ENCODE measurements at places on chromosomes 5 and 9.

GRCh38 chr9:27688954-27689353 is 115.7 kb upstream of the C9orf72 start:
- no peak for DNase-seq

GRCh38 chr5:138408023-138408422 is 30.8 kb upstream of the REEP2 start:
- DNase-seq: no peak

DNA sequence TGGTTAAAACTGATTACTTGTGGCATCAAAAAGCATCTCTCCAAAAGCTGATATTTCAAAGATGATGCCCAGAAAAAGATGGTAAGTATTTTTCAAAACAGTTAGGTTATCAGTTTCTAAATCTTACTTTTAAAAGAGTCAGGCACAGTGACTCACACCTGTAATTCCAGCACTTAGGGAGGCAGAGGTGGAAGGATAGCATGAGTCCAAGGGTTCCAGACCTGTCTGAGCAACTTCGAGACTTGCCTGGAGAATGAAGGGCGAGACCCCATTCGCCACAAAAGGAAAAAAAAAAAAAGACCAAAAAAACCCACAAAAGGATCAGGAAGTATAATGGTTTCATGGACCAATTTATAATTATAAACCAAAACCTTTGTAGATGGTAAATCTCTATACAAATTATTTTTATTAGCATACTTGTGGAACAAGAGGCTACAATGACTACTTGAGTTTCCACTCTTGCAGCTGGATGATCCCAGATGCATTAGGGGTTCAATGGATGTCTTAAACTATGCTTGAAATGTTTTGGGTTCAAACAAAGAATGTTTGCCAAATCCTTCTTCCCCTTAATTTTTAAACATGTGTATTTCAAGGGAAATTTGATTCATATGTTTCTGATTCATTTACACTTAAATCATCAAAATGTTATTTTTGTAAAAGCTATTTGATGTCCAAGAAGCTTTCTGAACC is 96.1 kb downstream of the ADAMTSL1 start:
- no peak for DNase-seq

DNA sequence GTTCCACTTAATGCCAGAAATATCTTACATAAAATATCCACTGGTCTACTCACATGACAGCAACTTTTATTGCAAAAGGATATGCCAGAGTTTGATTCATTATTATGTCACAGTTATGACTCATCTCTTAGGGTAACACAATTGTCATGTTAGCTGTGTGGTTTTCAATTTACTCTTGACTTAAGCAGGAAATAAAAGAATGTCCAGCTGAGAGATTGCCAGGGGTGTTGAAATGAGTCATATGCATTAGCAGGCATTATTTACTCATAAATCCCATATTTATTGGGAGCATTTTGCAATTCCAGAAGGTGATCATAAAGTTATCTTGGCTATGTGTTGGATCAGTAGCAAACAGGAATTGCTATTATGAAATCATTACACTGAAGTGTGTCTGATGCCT is 1164.6 kb upstream of the CDH18 start:
- DNase-seq: no peak

GRCh38 chr5:159339460-159339859 is 9.2 kb upstream of the IL12B start:
- no peak for DNase-seq

DNA sequence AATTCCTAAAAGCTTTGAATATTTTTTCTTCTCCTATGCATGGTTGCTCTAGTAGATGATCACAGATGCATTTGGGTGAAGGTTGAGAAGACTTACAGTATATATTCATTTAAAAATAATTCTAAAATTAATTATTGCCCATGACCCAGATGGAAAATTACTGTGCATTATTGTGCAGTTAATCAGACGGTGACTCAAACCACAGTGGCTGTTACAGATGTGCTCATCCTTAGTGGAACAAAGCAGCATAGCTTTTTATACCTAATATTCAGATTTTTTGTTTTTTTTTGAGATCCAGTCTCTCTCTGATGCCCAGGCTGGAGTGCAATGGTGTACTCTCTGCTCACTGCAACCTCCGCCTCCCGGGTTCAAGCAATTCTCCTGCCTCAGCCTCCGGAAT is 10.7 kb downstream of the OR2V1 start:
- no peak for DNase-seq

DNA sequence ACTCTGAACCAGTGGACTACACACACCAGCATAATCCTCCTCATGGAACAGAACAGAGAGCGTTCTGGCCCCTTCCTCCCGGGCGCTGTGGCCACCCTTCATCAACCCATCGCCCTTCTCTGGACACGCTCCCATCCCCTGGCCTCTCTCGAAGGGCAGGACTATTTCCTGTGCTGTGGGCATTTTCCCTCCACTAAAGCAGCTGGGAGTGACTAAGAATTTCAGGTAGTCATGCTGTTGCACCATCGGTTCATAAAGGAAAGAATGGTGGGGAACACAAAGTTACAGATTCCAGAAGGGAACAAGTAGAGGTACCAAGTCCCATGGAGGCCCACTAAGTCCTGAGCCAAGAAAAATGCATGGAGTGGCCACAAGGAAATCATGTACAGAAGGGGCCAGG is 68.6 kb downstream of the EPB41L4B start:
- no peak for DNase-seq

GRCh38 chr5:67648201-67648671 is 451.6 kb upstream of the CD180 start:
- DNase-seq: no peak

- no peak for DNase-seq
Observed at GRCh38 chr5:160950311-160950710, 98.3 kb upstream of the ATP10B start.

GRCh38 chr9:38431116-38431515 is 6.9 kb upstream of the IGFBPL1 start:
- DNase-seq: no peak

DNA sequence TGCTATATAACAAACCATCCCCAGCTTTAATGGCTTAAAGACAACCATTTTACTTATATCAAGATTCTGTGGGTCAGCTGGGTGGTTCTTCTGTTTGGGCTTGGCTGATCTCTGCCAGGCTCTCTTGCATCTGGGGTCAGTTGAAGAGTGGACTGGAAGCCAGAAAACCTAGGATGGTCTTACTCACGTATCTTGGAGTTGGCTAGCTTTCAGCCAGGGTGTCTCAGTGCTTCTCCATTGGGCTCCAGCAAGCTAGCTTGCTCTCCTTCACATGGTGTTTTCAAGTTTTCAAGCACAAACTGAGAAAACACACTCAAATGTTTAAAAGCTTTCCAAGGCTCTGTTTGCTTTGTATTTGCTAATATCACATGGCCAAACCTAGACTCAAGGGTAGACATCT is 146.8 kb downstream of the PIK3R1 start:
- no peak for DNase-seq

- no peak for DNase-seq
Observed at GRCh38 chr9:92680166-92681119, 10.5 kb upstream of the IPPK start.

DNA sequence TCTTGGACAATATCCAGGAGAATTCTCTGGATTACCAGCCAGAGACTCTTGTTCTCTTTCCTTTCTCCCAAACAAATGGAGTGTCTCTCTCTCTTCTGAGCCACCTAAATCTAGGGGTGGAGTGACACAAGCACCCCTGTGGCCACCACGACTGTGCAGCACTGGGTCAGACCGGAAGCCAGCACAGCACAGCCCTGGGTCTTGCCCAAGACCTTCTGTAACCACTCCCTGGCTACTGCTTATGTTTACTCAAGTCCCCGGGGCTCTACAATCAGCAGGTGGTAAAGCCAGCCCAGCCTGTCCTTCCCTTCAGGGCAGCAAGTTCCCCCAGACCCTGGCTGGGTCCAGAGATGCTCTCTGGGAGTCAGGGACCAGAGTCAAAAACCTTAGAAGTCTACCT is 110.0 kb upstream of the TUT7 start:
- no peak for DNase-seq

GRCh38 chr9:91486699-91487497 is 63.3 kb upstream of the NFIL3 start:
- DNase-seq: no peak

DNA sequence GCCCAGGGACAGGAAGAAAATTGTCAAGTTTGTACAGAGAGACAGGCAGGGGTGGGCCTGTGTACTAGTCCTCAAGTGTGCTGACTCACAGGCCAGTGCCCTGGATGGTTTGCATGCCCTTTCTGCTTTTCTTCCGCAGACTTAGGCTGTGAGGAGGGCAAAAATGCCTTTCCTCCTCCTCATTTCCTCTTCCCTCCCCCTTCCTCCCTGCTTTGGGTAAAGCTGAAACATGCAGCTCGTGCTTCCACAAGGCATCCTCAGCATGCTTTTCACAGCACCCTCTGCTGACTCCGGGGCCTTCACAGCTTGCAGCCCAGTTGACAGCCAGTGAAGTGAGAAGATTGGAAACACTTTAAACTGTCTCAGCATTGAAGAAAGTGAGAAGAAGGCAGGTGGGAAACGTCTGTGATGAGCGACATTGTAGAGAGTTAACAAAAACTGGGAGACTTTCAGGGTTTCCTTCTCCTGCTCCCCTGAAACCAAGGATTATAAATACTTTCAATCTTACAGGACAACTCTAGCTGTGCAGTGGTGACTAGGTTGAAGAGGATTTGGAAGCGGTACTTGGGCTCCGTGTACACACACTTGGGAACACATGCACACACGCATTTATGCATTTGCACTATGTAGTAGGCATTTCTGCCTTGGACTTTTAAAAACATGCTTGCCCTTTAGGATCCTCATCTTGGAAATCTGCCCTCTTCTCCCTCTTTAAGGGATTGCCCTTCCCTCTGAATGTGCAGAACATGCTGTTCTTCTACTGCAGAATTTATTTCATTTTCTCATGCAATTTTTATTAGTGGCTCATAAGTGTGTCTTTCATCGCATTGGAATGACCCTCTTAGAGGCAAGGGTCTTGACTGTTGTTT is 138.8 kb downstream of the GRIA1 start:
- no peak for DNase-seq

- DNase-seq: no peak
Observed at GRCh38 chr9:121278477-121279261, 10.7 kb downstream of the GSN start.

DNA sequence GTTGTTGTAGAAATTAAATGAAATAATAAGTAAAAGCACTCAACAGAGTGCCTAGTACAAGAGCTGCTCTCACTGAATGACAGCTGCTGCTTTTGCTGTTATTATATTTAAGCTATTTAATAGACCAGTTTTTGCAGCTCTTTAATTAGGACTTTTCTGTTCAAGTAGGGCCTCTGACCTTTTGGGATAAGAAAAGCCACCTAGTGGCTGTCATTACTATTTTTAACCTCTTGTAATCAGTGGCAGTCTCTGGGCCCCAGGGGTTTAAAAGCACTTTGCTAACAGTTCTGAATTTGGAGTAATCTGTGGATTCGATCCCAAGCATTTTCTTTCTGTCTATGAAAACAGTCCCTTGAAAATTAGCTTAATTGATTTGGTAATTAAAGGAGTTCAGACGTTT is 121.1 kb downstream of the NUDT12 start:
- DNase-seq: no peak

GRCh38 chr5:88558366-88558765 is 289.7 kb upstream of the TMEM161B start:
- DNase-seq: no peak

GRCh38 chr5:96829297-96829696 is 21.6 kb upstream of the ERAP1 start:
- DNase-seq: no peak

- no peak for DNase-seq
Observed at GRCh38 chr5:64585646-64586045, 79.8 kb downstream of the RGS7BP start.

GRCh38 chr9:16828340-16829281 is 41.9 kb downstream of the BNC2 start:
- DNase-seq: no peak

GRCh38 chr5:2936413-2936812 is 184.9 kb upstream of the IRX2 start:
- no peak for DNase-seq

- no peak for DNase-seq
Observed at GRCh38 chr5:134642931-134643530, 5.6 kb upstream of the SEC24A start.

- DNase-seq: no peak
Observed at GRCh38 chr5:103745353-103746065, 182.9 kb upstream of the NUDT12 start.

DNA sequence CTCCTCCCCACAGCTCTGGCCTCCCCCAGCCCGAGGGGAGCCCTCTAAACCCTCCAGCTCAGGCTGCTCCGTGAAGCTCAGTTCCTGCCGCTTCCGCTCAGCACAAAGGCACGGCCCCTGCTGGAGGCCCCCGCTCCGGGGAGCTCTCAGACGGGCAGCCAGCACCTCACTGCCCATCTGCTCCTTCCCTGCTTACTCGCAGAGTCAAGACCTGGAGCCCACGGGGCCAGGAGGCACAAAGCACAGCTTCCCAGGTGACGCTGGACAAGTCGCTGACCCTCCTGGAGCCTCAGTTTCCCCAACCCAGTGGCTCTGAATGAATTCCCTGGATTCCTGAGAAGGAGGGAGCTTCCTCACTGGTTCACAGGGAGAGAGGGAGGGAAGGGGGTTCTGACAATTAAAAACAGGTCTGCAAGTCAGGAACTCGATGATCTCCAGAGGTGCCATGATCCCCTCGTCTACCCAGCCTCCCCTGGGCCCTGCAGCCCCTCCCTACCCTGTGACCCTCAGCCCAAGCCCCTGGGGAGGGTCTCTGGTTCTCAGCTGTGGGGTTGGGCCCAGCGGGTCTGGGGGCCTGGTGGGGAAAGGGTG is 36.2 kb downstream of the VAV2 start:
- DNase-seq: no peak

GRCh38 chr9:69155341-69156030 is 18.6 kb upstream of the TJP2 start:
- no peak for DNase-seq

DNA sequence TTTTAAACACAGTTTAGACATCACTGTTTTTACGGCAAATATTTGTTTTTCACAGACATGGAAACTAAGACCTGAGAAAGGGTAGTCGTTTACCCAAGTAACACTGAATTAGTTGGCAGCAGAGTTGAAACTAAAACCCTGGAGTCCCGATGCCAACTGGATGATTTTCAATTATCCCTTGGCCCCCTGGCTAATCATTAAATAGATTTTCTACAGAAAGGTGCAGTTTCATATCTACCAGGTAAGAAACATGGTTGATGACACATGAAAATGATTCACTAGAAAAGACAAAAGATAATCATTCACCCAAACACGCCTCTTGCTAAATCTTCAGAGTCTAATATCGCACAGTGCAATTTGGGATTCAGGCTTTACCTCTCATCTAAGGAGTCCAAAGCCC is 136.9 kb downstream of the SEMA5A start:
- DNase-seq: no peak

- no peak for DNase-seq
Observed at GRCh38 chr5:57662991-57663390, 180.4 kb upstream of the ACTBL2 start.

- no peak for DNase-seq
Observed at GRCh38 chr5:1831257-1831656, 30.1 kb downstream of the NDUFS6 start.

DNA sequence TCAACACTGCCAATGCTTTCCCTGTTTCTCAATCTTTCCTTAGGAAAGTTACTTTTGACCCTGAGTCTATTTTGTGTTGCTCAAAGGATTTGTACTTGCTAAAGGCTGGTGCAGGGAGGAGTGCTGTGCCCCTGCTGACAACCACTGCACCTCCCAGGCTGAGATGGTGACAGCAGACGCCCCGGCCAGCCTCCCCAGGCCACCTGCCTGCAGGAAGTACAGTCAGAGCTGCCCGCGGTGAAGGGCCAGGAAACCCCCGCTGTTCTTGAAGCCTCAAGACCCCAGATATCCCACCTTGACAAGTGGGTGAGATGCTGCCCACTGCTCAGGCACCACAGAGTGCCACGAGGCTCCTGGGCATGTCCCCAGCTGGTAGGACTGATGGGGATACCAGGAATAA is 44.2 kb upstream of the CKMT2 start:
- no peak for DNase-seq

GRCh38 chr5:24391816-24392215 is 253.0 kb downstream of the CDH10 start:
- DNase-seq: no peak

Measured in GM18507 (cell line).